Umbilical cord (tissue), 2 donors: ENCODE measurements at places on chromosomes 1 and 21.

- DNase-seq = no peak
These were observed 2.4 kb upstream of the GPR52 start for GRCh38 chr1:174445351-174445750.

GRCh38 chr1:205484985-205485967, 19.2 kb upstream of the CDK18 start:
- peak; percentile 71 for DNase-seq

DNA sequence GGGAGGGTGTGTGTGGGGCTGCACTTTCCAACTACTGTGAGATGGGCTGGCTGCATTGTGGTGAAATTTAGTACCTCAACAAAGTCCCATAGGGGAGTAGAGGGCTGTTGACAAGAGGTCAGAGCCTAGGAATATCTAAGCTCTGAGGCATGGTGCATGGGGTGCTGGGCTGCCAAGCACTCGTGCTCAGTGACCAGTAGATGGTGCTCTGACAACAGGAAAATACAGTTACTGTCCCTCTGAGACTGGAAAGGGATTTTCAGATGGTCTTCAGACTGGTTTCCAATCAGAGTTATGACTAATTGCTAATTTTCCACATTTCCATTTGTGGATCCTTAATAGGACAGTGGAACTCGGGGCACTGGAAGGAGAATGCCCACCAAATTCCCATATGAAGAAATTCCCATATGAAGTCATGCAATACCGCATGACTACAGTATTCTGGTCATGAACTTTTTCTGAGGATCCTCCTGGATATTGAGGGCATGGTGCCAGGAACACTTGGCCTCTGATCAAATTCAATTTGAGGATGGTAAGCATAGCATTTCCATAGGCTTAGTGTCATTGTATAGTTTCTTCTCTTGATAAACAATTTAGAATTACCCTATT, 4.1 kb upstream of the CACNA1E start:
- DNase-seq = peak; percentile 72

- DNase-seq = no peak
These were observed 53.6 kb upstream of the DIRAS3 start for GRCh38 chr1:68103884-68104554.

DNA sequence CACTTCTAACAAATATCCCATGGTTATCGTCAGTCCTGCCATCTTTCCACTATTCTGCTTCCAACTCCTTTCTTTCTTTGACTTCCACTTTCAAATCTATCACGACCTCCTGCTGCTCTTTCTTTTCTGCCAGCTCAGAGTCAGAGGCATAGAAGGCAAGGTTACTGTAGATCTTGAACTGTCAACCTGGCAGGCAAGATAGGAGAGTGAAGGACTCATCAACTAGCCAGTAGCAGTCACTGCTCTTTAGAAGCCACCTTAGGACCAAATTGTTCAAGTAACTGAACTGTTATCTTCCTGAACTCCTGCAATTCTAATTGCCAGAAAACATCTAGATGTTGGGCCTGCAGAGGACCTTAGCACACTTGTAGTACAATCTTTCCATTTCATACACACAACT, 13.1 kb upstream of the FCER1A start:
- DNase-seq = no peak

- DNase-seq = no peak
These were observed 202.9 kb upstream of the FGGY start for GRCh38 chr1:59094001-59094400.

- no peak for DNase-seq
These were observed 24.2 kb downstream of the TMEM51 start for GRCh38 chr1:15177710-15178166.

GRCh38 chr1:29700491-29700890, 464.2 kb downstream of the PTPRU start:
- no peak for DNase-seq

- DNase-seq = no peak
These were observed 9.8 kb downstream of the TMEM35B start for GRCh38 chr1:34975338-34975737.

DNA sequence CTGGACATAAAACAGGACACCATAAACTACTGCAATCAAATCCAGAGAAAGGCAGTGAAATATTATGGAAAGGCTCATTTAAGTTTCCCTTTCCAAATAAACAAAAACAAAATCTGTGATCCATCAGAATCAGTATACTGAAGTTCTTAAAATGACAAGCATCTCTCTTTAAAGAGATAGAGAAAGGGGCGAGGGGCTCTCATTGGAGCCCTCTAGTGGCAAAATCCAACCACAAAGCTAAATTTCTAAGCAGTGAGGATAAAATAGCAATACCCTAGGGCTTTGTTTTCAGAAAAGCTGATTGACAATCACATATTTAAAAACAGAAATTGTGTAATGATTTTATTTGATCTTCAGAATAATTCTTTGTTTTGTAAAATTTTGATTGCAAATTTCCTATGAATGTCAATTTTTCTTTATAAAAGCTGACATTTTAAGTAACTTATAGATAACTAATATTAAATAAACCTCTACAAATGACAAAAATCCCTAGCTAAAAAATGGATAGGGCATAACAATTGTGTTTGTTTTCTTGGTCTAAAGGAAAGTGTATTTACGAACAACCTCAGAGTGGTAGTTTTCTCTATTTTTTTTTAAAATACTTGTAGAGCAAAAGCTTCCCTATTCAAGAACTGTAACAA, 138.2 kb downstream of the COL24A1 start:
- DNase-seq = peak; percentile 48

GRCh38 chr1:34178072-34178471, 1.4 kb downstream of the C1orf94 start:
- no peak for DNase-seq

DNA sequence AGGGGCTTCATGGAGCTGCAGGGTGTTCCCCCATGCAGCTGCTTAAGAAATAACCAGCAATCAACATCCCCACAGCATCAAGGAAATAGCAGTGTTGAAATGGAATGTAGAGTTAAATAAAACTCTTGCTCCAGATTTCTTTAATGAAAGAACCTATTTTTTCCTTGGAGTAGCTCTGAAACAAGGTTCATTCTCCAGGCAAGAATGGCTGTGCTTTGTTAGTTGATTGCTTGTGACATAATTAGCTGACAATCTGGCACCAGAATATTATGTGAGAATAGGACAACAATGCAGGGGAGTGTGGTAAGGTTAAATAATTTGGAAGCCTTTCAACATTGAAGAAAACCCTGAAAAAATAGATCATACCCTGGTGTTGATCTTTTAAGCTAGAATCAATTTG, 254.2 kb upstream of the RRP15 start:
- DNase-seq = no peak

- DNase-seq = peak; percentile 46
These were observed 27.3 kb downstream of the LY9 start for GRCh38 chr1:160823296-160823695.

- no peak for DNase-seq
These were observed 98.2 kb downstream of the PCBP3 start for GRCh38 chr21:45741691-45742090.

GRCh38 chr1:45018599-45019230, 6.7 kb downstream of the UROD start:
- peak; percentile 42 for DNase-seq

DNA sequence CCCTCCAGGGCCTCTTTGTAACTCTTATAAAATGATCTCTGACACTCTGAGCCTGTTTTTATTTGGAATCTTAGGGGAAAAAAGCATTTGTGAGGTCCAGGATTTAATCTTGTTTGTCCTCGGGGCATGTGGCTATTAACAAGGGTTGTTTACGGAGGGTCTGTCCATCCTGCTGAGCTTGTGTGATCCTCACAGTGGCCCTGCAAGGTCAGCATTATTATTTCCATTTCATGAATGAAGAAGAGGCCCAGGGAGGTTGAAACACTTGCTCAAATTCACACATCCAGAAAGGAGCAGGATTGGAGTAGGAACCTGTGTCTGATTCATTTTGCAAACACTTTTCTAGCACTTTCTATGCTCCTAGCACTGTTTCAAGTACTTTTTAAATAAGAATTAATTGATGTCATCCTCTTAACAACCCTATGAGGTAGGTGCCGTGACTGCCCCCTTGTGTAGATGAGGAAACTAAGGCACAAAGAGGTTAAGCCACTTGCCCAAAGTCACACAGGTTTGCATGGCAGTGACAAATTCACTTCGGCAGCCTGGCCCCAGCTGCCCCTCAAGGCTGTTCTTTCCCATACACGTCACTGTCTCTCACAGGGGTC, 178.9 kb downstream of the MIS18A start:
- no peak for DNase-seq

DNA sequence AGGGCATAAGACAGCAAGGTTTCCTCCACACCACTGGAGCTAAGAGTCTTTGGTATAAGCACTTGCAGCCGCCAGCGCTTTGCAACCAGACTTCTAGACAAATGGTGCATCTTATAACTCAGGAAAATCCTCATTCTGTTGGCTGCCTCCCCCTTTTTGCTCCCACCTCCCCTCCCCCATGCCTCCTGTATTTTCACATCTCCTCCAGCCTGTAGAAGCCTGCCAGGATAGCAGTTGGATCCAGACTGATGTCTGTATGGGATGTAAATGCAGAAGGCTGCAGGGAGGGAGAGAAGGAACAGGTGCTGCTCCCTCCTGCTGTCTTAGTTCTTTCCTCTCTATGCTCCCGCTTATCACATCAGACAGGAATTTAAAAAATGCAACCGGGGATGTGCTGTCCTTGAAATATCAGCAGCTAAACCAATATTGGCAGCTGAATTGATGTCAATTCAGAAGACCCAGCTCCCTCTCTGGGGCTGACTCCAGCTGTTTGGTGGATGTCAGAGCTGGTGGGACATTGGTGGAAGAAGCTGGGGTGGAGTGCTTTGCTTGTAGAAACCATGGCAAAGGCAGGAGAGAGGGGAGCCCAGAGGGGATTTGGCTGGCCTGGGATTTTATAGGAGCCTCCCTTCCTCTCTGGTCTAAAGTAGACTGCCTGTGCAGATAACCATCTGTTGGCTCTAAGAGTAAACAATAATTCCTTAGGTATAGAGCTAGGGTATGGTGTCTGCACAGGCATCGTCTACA, 53.5 kb downstream of the NFASC start:
- DNase-seq = no peak

- no peak for DNase-seq
These were observed 59.9 kb downstream of the SYT6 start for GRCh38 chr1:114093624-114094362.
